ENCODE measurements at places on chromosomes 1 and 21.

- no peak for DNase-seq
These were observed 118.7 kb downstream of the GLIS1 start for GRCh38 chr1:53620061-53620855.

DNA sequence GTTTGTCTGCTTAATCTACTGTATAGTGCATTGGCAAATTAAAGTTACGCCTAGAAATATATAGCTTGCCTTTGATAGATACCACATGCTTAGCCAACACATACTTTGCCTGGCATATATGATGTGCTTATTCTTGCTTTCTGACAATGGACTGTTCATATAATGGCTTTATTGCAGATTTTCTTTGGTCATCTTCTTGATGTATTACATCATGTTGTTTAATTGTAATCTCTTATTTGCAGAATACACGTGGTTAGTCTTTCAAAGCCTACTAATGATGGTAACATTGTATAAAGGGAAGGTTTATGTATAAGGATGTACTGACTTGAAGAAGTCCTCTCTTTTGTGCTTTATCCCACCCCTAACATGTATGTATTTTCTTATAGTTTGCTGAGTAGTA lies 201.5 kb downstream of the PDE4B start:
- no peak for DNase-seq

GRCh38 chr1:233427907-233428306 lies 100.4 kb downstream of the MAP3K21 start:
- DNase-seq = no peak

- no peak for DNase-seq
These were observed 7.5 kb downstream of the OTUD3 start for GRCh38 chr1:19889656-19890055.

DNA sequence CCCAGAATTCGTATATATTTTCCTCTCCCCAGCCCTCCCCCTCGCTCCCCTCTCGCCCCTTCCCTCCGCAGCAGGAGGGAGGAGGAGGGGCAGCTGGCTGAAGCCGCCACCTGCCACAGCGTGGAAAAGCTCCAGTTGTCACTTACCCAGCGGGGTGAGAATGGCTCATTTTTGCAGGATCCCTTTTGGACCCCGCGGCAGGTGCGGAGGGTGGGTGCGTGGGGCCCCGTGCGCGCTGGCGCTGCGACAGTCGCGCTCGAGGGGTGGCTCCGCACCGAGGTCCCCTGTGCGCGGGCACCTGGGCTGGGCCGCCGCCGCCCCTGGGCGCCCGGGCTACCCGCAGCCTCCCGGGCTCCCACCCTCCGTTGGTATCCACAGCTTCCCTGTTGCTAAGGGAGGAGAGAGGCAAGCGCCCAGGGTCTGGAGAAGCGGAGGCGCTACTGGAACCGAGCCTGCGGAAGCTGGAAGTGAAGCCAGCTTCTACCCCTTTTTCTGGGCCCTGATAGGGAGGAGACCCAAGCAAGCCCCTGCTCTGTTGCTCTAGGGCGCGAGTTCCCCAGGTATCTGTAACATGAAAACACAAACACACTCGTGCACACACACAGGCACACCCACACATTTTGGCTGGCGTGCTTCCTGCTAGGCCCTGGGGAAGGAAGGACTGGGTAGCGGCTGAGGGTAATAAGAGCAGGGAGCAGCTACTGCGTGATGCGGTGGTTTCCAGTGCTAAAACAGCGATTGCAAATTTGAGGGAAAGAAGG lies at the start of gene ERICH3:
Gene ERICH3 (minus strand): TSS at position 442 of the 761 bp plus-strand sequence. CDS start 273 bp downstream, at position 169.
- no peak for DNase-seq

DNA sequence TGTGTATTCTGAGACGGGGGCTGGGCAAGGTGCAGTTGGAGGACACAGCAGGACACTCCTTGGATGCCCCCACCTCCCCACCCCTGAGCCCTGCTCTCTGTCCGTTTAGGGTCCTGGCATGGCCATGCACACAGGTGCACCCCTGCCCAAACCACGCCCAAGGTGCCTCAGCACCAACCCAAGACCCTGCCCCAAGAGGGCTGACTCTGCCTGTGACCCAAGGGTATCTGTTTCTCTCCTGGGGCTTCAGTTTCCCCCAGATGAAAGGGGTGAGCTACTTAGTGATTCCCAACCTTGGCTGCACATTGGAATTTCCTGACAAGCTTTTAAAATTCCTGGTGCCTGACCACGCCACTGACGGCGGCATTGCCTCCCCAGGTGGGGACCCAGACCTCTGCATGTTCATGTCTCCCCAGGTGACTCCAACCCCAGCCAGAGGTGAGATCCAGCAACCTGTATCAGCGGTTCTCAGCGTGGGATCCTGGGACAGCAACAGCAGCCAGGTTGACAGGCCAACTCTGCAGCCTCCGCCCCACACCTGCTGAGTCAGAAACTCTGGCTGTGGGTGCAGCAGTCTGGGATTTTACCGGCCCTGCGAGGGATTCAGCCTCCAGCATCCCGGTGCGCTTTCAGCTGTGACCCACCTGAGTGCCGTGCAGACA lies 483.4 kb downstream of the NPHP4 start:
- no peak for DNase-seq

DNA sequence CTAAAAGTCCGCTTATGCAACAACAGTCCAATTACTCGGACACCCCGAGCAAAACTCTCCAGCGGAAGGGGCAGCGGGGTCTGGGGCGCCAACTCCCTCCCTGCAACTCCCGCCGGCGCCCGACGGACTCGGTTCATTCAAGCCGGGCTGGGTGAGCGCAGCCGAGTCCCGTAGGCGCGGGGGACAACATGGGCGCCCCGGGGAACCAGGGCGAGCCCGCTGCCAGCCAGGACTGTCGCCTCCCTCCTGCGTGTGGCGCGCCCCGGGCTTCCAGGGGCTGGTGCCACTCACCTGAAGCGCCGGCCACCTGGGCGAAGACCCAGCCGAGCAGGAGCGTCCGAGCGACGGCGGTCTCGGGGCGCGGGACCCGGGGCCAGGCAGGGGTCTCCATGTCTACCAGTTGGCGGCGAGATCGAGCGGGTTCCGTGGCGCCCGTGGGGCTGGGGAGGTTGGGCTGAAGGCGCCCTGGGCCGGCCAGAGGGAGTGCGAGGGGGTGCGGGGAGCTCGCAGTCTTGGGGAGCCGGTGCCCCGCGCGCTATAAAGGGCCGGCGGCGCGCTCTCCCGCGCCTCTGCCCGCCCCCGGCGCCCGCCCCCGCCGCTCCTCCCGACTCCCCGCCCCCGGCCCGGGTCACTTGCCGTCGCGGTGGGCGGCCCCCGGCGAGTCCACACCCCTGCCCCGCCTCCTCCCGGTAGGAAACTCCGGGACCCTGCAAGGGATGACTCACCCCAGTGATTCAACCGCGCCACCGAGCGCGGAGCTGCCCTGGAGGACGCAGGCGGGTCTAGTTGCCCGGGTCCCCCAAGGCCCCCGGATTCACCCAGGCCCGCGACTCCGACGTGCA lies at the start of gene F3:
Gene F3 (minus strand): TSS at position 514 of the 842 bp plus-strand sequence. CDS start 123 bp downstream, at position 391.
- peak; percentile 22 for DNase-seq

DNA sequence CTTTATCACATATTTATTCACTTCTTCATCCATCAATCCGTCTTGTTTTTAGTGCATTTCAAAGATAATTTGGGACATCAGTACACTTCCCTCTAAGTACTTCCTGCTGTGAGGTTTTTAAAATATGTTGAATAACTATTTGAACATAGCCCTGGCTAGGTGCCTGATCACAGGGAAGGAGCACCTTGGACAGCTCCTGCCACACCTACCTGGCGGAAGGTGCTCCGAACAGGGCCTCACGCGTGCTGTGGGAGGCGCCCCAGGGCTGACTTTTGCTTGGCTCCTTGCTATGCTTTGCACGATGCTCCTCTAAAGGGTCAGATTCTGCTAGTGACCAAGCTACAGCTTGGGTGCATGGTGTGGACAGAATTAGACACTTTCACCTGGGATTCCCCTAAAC lies 4.9 kb upstream of the ATXN7L2 start:
- DNase-seq = no peak

GRCh38 chr1:209485167-209485566 lies 98.3 kb upstream of the CAMK1G start:
- DNase-seq = no peak

- no peak for DNase-seq
These were observed 76.9 kb downstream of the GPATCH2 start for GRCh38 chr1:217553949-217554509.

DNA sequence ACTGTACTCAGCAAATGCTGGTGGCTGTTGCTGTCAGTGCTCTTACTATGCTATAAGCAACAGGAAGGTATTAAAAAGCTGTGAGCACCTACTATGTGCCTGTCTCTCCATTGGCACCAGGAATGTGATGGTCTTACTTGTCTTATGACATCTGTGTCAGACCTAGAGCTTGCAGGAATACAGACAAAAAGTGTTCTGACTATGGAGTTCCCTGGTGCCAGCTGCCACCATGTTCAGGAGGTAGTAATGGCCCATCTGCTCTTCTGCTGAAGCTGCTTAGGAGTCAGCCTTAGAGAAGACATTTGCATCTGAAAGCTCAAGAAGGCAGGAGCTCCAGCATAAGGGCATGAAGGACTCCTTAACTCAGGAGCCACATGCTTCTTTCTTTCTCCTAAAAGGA lies 52.3 kb downstream of the MAB21L3 start:
- DNase-seq = no peak

DNA sequence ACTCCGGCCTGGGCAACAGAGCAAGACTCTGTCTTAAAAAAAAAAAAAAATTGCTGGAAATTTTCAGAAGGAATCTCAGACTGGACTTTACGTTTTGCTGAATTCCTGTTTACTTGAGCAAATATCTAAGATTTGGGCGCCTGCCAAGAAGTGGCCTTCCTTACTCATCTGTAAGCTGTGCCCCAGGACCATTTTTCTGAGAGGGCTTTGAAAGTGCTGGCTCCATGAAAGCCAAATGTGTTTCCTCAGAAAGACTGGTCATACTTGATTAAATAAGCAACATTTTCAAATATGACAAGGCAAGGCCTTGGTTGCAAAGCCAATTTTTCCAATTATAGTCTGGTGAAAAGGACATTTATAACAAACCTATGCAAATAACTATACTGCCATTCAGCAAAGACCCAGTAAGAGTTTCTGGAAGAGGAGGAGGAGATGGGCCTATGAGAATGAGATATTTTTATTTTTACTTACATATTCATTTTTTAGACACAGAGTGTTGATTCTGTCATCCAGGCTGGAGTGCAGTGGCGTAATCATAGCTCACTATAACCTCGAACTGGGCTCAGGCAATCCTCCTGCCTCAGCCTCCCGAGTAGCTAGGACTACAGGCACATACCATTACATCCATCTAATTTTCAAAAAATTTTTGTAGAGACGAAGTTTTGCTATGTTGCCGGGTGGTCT lies 56.3 kb upstream of the HTR1D start:
- DNase-seq = no peak

GRCh38 chr21:17498586-17498985 lies 14.3 kb upstream of the CXADR start:
- DNase-seq = no peak

- no peak for DNase-seq
These were observed 9.5 kb downstream of the COLGALT2 start for GRCh38 chr1:184027826-184028695.

DNA sequence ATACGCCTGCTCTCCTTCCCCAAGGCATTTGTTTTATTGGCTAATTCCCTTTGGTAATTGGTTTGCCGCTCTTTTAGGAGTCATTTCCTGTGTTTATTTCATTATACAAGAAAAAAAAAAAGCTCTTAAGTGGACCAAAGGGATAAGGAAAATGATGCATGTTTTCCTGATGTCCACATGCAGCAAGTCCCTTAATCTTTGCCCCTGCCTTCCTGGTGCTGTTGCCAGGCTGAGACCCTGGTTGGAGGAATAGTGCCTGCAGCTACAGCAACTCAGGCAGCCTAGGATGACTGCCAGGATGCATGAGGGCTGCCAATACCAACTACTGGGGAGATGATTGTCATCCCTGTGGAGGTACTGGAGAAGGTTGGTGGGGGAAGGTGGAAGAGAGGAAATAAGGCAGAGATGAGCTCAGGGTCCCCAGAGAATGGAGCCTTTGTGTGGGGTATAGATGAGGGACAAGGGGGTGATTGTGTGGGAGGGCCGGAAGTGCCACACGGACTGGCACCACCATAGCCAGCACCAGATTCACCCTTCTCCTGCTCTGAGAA lies 6.1 kb upstream of the GATAD2B start:
- no peak for DNase-seq
